ENCODE measurements at places on chromosomes 7 and 10.

- DNase-seq: peak; percentile 45
Measured at GRCh38 chr10:33772370-33773252, 438.1 kb upstream of the NRP1 start.

DNA sequence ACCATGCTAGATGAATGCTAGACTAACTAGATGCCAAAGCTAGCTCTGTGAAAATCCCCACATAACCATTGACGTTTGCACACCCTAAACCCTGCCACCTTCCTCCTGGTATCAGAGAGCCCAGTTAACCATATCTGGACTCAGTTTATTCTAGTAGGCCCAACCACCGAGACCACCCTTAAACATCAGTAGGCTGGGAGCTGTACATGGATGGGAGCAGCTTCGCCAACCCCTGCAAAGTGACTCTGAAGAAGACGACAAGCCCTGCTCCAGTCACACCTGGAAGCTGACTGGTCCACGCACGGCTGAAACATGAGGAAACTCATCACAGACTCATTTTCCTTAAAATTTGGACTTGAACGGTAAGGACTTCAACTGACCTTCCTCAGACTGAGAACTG lies 4.4 kb upstream of the CYREN start:
- no peak for DNase-seq

- no peak for DNase-seq
Measured at GRCh38 chr10:42984761-42985325, 92.0 kb upstream of the RET start.

DNA sequence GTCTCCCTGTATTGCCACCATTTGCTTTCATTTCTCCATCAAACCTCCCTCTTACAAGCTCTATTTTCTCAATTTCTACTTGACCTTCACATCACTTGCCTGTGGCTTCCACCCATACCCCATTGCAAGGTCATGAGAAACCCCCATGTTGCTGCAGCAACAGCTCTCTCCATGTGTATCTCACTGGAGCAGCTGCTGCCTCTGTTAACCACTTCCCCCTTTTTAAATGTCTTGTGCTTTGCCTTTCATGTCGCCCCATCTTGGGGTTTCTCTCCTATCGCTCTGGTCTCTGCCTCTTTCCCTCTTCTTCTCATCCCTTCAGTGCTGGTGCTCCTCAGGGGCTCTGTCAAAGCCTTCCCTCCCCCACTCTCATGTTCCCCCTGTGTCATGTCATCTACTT lies 148.8 kb downstream of the CHN2 start:
- DNase-seq: no peak

- no peak for DNase-seq
Measured at GRCh38 chr7:29063236-29063635, 83.1 kb downstream of the CPVL start.

GRCh38 chr7:110568932-110569331 lies 522.0 kb upstream of the LRRN3 start:
- peak; percentile 4 for DNase-seq

DNA sequence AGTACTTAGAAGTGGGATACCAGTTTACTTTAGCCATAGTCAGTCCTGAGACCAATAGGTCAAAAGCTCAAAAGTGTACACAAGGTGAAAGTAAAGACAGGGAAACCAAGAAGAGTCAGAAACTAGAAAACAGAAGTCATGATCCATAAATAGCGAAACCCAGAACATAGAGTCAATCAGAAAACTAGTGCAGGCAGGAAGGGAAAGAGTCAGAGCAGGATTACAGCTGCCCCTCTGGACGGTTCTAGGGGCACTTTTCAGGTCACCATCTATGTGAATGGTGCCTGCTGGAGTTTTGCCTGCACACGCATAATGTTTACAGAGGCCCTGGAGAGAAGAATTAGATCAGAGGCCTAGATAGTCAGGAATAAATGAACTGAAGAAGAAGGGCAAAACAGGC lies 22.4 kb upstream of the DMTF1 start:
- DNase-seq: no peak

DNA sequence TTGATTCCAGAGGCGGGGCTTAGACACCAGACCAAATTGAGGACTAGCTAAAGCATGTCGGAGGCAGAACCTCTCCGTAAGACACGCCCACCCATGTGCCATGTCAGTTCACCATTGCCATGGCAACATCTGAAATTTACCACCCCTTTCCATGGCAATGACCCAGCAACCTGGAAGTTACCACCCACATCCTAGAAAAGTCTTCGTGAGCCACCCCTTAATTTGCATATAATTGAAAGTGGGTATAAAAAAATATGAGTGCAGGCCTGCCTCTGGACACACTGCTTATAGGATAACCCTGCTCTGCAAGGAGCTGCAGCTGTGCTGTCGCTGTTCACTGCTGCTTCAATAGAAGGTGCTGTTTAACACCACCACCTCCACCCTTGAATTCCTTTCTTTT lies 28.0 kb downstream of the TMEM270 start:
- no peak for DNase-seq

DNA sequence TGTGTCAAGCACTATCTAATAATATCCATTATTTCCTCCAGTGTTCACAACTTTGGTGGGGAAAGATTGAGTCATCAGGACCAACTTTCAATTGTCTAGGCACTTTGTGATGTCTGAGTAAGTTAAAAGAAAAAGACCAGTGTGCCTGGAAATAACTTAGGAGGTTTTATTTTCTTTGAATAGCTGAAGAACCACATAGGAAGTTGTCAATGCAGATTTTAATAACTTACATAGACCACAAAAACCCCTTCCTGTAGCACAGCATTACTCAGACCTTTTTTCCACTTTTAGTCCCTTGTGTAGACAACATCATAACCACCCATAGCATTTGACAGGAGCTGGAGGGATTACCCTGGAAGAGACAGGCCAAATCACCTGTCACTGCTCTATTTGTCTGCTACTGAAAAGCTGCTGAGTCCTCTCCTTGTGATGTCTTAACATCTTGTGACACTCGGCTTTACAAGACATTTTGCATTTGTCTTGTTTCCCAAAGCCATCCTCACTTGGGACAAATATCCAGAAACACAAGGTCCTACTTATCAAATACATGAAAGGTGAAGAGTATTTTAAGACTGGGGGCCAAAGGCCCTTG lies 241.5 kb upstream of the PTER start:
- DNase-seq: no peak

- DNase-seq: no peak
Measured at GRCh38 chr7:38920731-38921130, 11.7 kb upstream of the VPS41 start.

- DNase-seq: no peak
Measured at GRCh38 chr7:43481902-43482678, 100.8 kb upstream of the STK17A start.

- DNase-seq: no peak
Measured at GRCh38 chr7:101488826-101489572, 126.3 kb downstream of the COL26A1 start.

- no peak for DNase-seq
Measured at GRCh38 chr7:141014125-141014523, 628 bp downstream of the MRPS33 start.

DNA sequence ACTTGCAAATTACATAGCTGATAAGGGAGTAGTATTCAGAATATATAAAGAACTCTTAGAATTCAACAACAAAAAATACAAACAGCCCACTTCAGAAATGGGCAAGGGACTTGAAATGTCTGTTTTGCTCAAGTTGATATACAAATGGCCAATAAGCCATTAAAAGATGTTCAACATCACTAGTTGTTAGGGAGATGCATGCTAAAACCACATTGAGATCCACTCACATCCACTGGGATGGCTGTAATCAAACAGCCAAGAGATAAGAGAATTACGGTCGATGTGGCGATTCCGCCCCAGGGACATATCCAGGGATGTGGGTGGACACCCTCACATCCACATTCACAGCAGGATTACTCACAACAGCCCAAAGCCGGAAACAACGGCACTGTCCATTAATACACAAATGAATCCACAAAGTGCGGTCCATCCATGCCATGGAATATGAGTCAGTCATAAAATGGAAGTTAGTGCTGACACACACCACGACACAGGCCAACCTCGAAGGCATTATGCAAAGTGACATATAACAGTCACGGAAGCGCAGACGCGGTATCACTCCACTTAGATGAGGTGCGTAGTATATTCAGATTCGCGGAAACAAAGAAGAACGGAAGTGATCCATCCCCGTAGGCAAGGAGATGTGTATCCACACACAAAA lies 227.8 kb downstream of the DNAJB6 start:
- DNase-seq: no peak

DNA sequence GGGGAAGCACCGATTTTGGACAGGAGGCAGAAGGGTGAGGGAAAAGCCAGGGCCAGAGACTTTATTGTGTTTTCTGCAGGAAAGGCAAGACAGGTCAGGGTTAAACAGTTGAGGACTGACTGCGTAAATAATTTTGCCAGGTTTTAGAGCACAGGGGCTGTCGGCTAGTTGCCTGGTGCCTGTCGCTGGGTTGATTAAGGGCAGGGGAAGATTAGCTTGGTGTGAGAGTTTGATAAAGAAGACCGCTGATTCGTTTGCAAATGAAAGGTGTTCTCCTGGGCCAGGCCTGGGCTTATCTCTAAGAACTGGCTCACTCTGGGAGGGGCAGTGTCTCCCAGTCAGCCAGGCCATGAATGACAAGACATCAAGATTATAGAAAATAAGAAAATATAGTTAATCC lies 75.6 kb downstream of the SLC37A3 start:
- no peak for DNase-seq

DNA sequence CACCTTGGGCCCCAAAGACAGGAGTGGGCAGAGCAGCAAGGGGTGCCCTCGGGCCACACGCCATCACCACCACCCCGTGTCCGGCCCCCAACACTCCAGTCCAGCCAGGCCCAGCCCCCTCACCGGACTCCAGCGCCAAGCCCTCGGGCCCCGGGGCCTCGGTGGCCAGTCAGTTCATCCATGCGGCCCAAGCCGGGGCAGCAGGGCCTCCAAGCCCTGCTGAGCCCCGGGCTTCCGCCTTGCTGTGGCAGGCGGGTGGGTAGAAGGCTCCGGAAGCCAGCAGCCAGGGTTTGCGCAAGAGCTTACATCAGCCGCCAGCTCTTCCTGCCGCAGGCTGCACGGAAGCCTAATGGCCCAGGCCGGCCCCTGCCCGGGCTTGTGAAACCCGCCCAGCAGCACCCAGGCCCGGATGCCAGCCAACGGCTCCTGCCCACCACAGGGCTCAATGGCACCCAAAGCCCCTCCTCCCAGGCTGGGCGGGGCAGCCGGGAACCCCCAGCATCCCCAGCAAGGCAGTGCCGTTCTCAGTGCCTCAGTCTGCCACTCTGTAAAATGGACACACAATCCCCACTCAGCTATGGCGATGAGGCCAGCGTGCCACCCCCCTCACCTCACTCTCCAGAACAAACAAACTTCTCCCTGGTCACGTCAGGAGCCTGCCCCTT lies 26.5 kb downstream of the TNRC18 start:
- DNase-seq: peak; percentile 46

DNA sequence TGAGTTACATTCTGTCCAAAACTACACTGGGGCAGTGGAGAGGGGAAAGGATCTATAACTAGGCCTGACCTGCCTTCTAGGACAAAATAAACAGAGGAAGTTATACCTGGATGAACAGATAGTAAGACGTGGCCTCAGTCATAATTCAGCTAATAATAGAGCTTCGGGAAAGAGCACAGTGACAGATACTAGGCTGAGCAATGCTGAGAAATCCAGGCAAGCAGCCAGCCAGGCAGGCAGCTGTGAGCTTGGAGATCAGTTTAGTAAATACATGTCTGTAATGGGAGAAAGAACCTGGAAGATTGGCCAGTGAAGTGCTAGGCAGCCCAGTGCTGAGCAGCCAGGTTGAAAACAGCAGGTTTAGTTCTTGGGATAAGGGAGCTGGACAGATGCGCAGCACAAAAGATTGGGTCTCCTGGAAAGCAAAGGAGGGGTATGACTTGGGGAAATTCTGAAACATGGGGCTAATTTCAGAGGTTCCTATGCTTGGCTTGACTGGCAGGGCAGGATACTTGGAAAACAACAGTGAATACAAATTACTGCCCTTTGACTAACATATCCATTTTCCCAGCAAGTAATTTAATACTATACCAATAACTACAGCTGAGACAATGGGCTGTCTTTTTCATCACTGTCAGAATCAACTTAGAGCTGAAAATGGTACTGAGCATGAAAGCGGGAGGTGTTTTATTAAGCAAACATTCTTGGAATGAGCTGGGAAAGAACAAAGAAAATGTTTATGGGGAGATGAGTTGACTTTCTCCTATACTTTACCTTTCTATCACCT lies 140.8 kb downstream of the DGKB start:
- DNase-seq: peak; percentile 55

DNA sequence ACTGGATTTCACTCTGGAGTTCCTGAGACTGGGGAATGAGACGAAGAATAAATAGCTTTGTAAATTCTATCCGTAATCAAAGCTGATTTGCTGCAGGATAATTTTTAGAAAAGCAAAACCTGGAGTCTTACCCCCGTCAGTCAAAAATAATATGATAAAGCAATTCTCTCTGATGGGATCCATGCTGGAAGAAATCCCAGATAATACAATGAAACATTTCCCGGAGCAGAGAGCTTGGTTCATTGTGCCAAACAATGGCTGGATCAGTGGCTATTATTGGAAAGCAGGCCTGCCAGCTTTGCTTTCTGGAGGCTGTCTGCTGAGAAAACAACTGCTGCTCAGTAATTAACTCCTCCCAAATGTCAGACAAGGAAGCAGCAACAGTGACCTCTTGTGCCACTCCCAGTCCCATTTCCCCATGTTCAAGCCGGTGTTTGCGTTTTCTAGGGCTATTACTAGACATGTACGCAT lies 609.4 kb upstream of the PCDH15 start:
- peak; percentile 86 for DNase-seq

DNA sequence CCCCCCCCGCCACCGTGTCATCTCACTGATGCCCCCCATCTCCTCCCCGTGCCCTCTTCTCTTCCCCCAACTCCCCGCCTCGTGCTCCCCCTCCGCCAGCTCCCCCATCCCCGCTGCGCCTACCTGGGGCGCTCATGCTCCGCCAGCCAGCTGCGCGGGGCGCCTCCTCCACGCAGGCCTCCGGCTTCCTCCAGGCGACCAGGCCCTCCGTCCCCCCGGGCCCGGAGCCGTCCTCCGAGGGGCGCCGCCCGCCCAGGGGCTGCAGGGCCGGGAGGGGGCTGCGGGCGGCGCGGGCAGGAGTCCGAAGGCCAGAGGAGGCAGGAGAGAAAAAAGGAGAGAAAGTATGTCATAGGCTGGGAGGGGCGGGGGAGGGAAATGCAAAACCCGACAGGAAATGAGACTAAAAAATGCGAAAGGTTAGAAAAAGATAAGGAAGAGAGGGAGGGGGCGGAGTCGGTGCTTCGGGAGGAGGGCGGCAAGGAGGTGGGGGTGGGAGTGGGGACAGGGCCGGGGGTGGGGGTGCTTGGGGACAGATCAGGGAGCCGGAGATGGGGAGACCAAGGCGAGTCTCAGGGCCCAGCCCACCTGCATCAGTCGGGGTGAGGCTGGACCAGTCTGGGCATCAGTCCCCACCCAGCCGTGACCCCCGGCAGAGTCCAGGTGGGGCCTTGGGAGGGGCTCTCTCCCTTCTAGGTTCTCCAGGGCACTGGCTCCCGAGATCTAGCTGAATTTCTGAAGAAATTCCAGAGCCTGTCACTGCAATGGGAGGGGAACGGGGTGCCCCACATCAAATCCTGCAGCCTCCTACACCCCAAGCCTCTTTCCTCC lies at the start of gene CARD11:
Gene CARD11 (minus strand): TSS at position 324 of the 828 bp plus-strand sequence. CDS start 85,361 bp downstream, outside the sequence.
- no peak for DNase-seq

All from midbrain (tissue), 1 donor.